NCI-H460 (cell line): ENCODE measurements at places on chromosomes 3 and 15. TPM values are rescaled to one million over a fixed set of nuclear protein-coding genes. Genes with fewer than 3 reads are reported as not detected.

- no peak for DNase-seq
These were observed 9.2 kb upstream of the SIN3A start for GRCh38 chr15:75460646-75461045.

DNA sequence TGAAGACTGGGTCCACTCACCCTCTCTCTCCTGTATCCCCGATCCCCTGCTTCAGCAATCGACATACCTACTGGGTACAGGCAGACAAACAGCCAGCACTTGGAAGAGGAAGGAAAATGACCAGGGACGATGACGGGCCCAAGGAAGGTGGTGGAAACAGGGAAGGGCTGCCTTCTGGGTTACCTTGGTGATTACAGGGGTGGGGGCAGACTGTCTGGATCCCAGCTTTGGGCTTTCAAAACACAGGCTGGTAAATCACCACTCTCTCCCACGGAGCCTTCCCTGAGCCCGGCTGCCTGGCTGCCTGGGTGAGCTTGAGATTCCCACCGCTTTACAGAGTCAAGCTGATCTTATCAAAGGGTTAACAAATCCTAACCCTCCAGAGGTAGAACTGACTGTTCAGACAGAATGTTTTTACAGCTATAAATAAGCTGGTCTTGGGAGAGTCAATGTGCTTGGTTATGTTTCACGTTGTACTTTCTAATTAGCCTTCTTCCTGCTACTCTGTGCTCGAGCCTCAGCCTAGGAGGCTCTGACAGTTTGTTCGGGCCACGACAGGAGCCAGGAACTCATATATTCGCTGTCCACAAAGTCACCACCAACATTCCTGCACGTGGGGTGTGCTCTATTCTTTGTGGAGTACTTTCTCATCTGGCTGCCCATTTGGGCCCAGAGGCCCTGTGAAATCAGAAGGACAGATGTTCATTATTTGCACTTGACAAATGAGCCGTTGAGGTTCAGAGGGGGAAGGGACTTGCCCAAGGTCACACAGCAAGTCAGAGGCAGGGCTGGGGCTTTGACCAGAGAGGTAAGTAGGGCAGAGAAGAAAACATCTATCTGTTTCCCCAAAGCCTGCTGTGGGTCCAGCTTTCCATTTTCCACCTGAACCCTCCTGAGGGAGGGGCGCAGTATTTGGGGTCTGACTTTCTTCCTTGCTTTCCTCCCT lies 63.5 kb downstream of the FEM1B start:
- no peak for DNase-seq

UPK1B gene
- total RNA-seq, result not detected in 2 replicates

ONECUT1 gene
- total RNA-seq, result 0.61 and 1.1 TPM in 2 replicates

ADAMTS17 gene
- 0.03 and 0.15 TPM in 2 replicates for total RNA-seq

GRCh38 chr3:150365132-150365604 lies 42.9 kb upstream of the TSC22D2 start:
- DNase-seq, result no peak

GRCh38 chr15:39156646-39157250 lies 424.1 kb upstream of the THBS1 start:
- DNase-seq, result no peak

GRCh38 chr3:149678351-149678950 lies 20.6 kb upstream of the WWTR1 start:
- DNase-seq, result peak; percentile 70

GRCh38 chr15:52505151-52505550 lies 23.5 kb downstream of the MYO5A start:
- no peak for DNase-seq

- peak; percentile 90 for DNase-seq
These were observed at the start of gene ICE2 for GRCh38 chr15:60478566-60479360. Gene ICE2, minus strand, starts transcription at chr15:60479142. Its CDS starts 1,165 bp downstream, at chr15:60477977.

DNA sequence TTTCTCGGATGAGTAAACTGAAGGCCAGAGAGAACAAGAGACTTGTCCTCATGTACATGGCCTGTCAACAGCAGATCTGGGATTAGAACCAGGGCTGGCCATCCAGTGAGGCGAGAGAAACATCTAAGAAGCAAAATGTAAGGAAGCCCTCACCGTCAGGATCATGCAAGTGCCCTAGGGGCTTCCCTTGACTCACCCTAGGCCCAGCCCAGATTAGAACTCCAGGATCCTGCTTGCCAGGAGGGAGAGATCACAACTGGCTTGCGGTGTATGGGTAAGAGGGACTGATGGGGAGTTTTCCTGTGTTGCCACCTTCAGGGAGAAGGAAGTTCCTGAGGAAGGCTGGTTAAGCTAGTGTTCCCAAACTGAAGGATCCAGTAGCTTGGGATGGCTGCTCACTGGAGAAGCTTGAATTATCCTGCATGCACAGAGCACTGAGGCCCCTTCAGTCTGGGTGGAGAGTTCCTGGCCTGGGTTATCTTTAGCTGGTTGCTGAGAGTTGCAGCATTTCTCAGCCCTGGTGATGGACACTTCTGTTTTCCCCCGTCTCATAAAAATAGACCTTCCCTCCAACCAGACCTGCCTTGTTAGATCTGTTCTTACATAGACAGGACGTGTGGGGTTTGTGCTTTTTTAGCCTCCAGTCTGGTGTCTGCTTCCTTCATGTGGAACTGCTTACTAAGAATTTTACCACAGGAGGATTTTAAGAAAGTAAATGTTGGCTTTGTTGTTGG lies 28.2 kb upstream of the XIRP1 start:
- DNase-seq, result no peak

DNA sequence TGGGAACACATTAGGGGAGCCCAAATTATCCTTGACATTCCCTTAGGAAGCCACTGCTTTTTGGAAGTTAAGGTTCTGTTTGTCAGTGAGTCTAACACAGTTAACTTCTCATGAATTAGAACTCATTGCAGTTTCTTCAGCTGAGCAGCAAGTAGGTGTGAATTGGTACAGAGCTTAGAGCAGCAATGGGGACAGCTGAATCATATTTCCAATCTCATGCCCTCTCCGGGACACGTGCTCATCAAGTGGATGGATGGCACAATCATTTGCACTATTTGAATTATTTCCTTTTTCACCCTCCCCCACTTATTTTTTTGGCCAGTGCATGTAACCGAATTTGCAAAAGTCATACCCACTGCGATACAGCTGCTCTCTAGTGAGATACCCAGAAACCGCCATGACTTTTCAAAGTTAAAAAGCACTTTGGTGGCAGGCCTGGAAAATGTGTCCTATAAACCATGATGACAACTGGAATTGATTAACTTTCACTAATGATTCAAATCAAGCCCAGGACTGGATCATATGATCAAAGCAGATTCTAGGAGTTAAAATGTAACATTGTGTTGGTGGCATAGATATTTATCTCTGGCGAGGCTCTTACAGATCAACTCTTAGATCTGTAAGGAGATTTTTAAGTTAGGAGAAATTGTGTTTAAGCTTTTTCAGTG lies 76.4 kb downstream of the EBLN2 start:
- no peak for DNase-seq

GRCh38 chr3:190586631-190587011 lies 72.7 kb downstream of the IL1RAP start:
- DNase-seq, result peak; percentile 60

- no peak for DNase-seq
These were observed 41.6 kb downstream of the C2CD4A start for GRCh38 chr15:62108411-62108810.

- no peak for DNase-seq
These were observed 17.5 kb downstream of the AQR start for GRCh38 chr15:34951993-34952392.

VWA5B2 gene
- total RNA-seq, result 0.35 TPM in 1 of 2 replicates, not detected in the other

DNA sequence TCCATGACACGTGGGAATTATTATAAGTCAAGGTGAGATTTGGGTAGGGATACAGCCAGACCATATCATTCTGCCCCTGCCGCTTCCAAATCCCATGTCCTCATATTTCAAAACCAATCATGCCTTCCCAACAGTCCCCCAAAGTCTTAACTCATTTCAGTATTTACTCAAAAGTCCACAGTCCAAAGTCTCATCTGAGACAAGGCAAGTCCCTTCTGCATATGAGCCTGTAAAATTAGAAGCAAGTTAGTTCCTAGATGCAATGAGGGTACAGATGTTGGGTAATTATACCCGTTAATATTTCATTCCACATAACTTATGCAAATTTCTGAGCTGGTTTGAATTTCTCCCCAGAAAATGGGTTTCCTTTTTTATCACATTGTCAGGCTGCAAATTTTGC lies 47.7 kb downstream of the RNF111 start:
- no peak for DNase-seq

DNA sequence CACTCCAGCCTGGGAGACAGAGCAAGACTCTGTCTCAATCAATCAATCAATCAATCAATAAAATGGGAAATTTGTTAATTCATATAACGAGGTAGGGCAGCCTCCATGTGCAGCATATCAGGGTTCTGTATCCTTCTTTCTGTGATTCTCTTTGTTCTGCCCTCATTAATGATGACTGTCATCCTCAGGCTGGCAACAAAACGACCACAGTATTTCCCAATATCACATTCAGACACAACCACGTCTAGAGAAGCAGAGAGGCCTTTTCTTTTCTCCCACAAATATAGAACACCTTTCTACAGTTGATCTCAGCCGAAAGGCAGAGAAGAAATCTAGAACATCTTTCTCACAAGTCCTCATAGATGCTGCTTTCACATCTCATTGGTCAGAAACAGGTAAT lies 11.2 kb downstream of the CEP19 start:
- no peak for DNase-seq

DNA sequence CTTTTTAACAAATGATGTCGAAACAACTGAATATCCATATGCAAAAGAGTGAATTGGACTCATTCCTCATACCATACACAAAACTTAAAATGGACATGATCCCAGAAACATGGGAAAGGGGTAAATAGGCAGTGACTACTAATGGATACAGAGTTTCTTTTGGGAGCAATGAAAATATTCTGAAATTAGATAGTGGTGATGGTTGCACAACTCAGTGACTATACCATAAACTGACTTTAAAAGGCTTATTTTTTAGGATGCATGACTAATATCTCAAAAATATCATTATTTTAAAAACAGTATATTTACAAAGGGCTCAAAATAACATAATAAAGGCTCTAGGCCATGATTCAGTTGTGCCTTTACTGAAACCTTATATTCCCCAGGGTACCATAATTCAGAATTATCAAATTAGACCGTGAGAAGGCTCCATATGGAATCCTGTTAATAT lies 16.3 kb upstream of the ATP13A3 start:
- DNase-seq, result no peak

DNA sequence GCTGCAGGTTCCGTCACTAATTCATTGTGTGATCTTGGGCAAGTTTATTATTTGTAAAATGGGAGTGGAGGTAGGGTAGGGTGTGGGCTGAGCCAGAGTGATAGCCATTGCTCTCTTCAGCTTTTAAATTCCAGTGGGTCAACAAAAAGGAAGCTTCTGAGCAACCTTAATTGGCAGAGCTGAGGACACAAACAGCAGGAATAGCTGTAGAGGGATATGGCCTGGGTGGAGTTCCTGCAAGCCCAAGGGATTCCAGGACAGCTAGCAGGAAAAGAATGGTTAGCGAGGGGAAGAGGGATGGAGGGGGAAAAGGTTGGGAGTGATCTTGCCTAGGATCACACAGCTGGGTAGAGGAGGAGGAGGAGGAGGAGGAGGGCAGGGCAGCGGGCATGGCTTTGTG lies 11.4 kb downstream of the CCK start:
- DNase-seq, result no peak

POPDC2 gene
- 0.38 TPM in 1 of 2 replicates, not detected in the other for total RNA-seq

GNAI2 gene
- 45.5 and 50.1 TPM in 2 replicates for total RNA-seq

ALPK3 gene
- 0.05 and 0.06 TPM in 2 replicates for total RNA-seq

MYO5C gene
- total RNA-seq, result 11.0 and 14.9 TPM in 2 replicates

GRCh38 chr15:69451951-69452691 lies 497 bp upstream of the RPLP1 start:
- no peak for DNase-seq

DNA sequence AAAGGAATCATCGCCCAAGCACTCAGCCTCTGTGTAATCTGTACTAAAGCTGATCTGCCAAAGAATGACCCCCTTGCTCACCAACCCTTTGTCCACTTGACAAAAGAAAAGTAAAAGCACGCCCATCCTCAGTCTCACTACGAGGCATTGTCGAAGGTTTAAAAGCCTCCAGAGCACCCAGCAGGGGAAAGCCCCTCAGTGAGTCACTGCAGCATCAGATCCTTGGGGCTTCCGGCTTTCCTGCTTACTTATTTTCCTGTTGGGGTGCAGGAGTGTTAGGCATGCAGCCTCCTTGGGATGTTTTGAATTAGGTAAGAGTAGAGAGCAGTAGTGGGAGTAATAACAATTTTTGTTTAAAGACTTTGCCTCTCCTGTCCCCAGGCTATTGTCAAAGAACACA lies 216.1 kb downstream of the MTHFS start:
- DNase-seq, result no peak

- no peak for DNase-seq
These were observed 56.6 kb upstream of the ARHGEF3 start for GRCh38 chr3:56858331-56858730.

DNA sequence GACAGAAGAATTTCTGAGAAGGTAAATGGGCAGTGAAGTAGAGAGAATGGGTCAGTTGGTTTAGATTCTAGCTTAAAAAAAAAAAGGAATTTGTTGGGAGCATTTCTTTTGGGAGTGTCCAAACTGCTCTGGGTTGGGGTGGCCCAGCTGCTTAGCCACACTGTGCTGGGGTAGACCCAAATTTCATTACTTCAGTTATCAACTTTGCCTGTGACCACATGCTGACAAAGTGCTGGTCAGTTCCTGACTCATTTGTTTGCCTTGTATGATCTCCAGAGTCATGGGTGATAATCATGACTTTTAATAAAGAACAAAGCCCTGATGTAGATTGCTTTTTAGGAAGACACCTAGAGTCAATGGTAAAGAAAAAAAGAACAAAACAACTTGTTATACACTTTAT lies 121.5 kb upstream of the FGF7 start:
- DNase-seq, result no peak

GRCh38 chr3:138078096-138078495 lies 37.3 kb downstream of the DZIP1L start:
- DNase-seq, result no peak

GRCh38 chr15:71921191-71921590 lies 110.8 kb downstream of the NR2E3 start:
- DNase-seq, result no peak

DNA sequence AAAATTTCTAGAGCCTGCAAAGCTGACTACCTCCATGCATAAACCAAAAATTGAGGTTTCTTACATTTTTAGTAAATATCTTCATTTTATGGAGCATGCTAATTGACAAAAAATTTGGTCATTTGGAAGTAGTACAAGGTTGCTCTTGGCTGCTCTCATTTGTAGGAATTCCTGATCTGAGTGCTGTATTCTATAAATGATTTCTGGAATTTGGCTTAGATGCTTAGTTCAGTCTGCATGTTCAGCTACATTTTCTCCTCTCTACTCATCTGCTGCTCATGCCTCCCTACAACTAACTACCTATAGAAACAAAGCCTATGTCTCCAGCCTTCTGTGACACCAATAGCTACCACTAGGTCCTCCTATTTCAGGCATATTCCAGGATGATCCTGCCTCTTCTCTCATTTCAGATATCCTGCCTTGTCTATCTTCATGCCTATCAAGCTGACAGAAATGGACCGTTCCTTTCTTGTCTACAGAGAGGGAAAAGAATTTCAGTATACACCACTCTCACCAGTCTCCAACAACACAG lies 901.1 kb downstream of the TBL1XR1 start:
- DNase-seq, result no peak
